ENCODE measurements at places on chromosomes 3 and 15.

DNA sequence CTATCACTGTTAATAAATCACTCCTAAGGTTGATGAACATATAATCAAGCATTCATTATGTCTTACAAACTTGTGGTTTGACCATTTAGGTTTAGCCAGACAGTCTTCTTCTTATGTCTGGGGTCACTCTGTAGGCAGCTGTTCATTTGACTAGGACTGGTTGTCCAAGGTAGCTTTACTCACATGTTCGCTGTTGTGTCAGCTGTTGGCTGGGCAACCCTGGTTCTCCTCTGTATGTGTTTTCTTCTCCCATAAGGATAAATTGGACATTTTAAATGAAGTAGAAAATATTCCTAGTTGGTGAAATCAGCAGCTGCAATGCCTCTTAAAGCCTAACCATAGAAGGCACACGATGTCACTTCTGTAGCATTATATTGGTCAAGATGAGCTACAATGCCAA lies 635.1 kb downstream of the EPHA3 start:
- no peak for DNase-seq

DNA sequence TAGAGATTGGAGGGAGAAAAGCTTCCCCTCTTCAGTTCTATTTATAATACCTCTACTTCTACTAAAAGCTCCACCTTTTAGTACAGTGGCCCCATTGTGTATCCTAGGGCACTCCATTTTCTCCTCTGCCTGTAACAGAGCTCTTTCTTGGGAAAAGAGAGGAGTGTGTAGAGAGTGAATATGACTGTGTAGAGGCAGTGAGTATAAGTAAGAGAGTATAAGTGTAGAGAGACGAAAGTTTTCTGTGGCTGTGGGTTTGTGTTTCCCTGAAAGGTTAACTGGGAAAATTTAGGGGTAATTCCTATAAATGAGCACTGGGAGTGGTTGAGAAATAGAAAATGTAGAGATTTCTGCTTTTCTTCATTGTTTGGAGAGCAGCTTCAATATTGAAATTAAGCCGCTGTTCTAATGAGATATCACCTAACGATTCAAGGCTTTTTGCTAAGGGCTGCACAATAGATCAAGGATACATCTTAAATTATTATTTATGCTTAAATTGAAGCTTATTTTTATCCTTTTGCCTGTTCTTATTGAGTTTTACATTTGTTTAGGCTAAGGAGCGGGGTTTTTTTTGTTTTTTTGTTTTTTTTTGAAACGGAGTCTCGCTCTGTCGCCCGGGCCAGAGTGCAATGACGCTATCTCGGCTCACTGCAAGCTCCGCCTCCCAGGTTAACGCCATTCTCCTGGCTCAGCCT lies 6.9 kb downstream of the IQGAP1 start:
- DNase-seq, result no peak

DNA sequence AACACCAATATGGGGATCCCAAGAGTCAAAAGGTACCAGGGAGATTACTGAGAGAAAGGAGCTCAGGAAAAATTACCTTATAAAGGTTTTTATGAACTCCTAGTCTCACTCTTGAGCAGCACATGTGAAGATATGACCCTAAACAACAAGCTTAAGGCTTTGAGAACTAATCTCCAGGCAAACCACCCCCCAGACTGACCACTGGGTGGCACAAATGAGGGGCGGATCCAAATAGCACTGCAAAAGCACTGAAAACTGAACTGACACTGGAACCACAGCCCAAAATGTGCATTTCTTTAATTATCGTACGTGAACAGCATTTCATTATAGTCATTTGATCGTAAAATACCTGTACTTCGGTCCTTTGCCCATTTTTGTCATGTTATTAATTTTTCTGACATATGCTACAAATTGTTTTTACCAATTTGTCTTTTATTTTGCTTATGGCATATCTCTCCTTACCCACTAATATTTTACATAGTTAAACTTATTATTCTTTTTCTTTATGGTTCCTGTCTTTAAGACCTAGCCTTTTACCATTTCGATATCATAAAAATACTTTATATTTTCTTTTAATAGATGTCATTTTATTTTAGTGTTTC lies 31.5 kb upstream of the TFDP2 start:
- DNase-seq, result no peak

GRCh38 chr3:192917404-192918274 lies at the start of gene MB21D2:
Gene MB21D2 (minus strand): TSS chr3:192917856. CDS start chr3:192917840, 16 bp downstream.
- peak; percentile 52 for DNase-seq

DNA sequence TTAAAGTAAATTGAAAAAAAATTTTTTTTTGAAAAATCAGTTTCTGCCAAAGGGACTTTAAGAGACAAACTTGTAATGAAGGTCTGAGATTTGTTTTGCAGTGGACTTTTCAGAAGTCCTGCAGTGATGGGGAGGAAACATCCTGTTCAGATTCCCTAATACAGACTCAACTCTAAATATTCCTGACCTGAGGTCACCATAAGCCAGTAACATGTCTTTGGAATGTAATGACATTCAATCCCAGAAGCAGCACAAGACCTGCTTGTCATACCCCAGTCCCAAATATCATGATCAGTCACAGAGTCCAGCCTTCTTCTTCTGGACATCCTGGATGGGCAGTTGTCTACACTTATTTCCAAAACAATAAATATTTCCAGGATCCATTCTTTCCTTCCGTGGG lies 53.6 kb downstream of the TMEM39A start:
- DNase-seq, result no peak

- DNase-seq, result no peak
Measured at GRCh38 chr3:42277676-42278075, 11.7 kb upstream of the CCK start.

GRCh38 chr3:28844298-28845005 lies 436.4 kb upstream of the RBMS3 start:
- no peak for DNase-seq

GRCh38 chr3:49806850-49807249 lies 3.8 kb downstream of the INKA1 start:
- DNase-seq, result no peak

DNA sequence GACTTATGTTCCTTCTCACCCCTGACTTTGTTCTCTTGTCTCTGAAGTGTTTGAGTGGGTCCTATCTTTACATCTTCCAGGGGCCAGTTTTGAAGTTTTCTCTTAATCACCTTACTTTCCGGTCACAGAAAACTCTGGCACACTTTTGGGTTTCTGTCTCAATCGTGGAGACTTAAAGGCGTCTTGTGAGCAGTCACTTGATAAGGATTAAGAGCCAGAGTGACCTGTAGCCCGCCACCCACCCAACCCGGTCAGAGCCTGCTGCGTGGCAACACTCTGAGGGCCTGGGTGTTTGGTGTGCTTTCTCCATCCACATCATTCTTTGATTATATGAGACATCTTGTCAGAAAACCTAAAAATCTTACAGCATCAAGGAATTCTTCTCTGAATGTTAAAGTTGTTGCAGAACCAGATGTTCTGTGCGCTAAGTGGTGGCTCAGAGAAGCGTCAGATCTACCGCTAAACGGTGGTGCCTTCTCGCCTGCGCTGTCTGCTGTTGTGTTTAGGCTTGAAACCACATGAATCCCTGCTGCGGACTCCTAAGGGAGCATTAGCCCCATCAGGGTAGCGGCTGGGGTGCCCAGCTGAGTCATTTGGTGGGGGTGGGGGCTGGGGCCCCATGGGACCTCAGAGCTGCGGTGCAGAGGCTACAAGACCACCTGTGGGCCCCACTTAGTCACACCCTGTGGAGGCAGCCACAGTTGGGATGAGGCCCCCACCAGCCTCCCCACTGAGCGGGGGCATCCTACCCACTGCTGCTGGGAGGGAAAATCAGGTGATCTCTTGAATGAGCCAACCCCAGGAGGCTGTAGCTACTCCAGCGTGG lies 158.7 kb upstream of the BHLHE40 start:
- DNase-seq, result no peak

DNA sequence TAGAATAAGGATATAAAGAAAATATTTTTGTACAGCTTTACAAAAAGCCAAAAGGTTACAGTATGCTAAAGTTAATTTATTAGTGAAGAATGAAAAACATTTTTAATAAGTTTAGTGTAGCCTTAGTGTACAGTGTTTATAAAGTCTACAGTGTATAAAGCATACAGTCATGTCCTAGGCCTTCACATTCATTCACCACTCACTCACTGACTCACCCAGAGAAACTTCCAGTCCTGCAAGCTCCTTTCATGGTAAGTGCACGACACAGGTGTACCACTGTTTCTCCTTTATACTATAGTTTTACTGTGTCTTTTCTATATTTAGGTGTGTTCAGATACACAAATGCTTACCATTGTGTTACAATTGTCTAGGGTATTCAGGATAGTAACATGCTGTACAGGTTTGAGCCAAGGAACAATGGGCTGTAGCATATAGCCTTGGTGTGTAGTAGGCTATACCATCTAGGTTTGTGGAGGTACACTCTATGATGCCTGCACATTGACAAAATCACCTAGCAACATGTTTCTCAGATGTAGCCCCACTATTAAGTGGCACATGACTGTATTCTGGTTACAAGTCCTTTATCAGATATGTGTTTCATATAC lies 197.1 kb upstream of the KBTBD8 start:
- no peak for DNase-seq

GRCh38 chr3:89628856-89629670 lies 521.6 kb downstream of the EPHA3 start:
- no peak for DNase-seq

- no peak for DNase-seq
Measured at GRCh38 chr15:74301583-74302361, 65.6 kb downstream of the CCDC33 start.

GRCh38 chr3:154954757-154955156 lies 125.4 kb upstream of the MME start:
- no peak for DNase-seq

GRCh38 chr15:89795996-89796395 lies 18.7 kb downstream of the ANPEP start:
- DNase-seq, result no peak
